Activated CD8-positive, alpha-beta memory T cell treated with anti-CD3 and anti-CD28 coated beads, Interleukin-2, amount 10 ng/mL, durations not matched to agents 7 days and 5 days (primary cell): ENCODE measurements at places on chromosomes 16 and 17.

DNA sequence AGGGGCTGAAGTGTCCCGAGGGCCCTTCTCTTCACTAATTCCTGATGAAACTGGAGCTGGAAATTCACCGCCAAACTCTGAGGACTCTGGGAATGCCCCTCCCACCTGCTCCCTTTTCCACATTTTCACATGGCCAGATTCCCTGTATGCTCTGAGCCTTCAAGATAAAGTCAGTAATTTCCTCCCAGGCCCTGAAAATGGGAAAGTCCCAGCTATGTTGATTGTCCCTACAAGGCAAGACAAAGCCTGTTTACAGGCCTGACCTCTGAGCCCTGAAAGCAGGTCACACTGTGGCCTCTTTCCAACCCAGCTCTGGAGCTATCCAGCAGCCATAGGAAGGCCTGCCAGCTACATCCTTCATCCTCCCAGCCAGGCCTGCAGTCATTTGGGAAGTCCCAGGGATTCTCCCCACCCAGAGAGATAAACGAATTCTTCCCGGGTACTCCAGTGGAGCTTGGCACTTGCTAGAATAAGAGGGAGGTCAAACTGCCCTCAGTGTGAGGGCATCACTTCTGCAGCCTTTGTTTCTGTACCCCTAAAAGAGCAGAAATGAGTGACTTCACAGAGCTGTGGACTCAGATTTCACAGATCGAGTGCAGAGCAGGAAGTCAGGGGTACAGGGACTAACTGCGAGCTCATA, 19.6 kb upstream of the CCL2 start:
- no peak overlapping the region for H3K4me3 ChIP-seq
- no peaks in the 10 kb centered on the region for H3K36me3 ChIP-seq
- peaks cover 35% of the 10 kb centered on the region for H3K27me3 ChIP-seq
- no peak for DNase-seq
- no peak overlapping the region for H3K27ac ChIP-seq

DNA sequence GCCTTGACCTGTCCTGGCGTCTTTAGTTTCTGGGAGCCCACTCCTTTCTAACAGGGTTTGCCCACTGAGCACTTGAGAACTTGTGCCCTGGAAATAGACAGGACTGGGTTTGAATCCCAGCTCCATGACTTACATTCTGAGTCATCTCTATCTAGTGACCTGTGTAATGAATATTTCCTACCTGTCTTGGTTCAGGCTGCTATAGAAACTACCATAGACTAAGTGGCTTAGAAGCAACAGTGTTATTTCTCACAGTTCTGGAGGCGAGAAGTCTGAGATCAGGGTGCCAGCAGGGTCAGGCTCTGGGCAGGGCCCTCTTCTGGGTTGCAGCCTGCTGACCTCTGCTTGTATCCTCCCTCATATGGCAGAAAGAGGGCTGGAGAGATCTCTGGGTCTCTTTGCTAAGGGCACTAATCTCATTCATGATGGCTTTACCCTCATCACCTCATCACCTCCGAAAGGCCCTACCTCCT, 110.7 kb upstream of the DHX40 start:
- H3K27me3 ChIP-seq: peaks cover 14% of the 10 kb centered on the region
- H3K4me1 ChIP-seq: no peaks in the 10 kb centered on the region
- no peak overlapping the region for H3K4me3 ChIP-seq
- no peak overlapping the region for H3K27ac ChIP-seq

- no peak for DNase-seq
- H3K27ac ChIP-seq: no peak overlapping the region
- H3K27me3 ChIP-seq: peaks cover 7% of the 10 kb centered on the region
- no peaks in the 10 kb centered on the region for H3K36me3 ChIP-seq
- no peaks in the 10 kb centered on the region for H3K4me1 ChIP-seq
- H3K4me3 ChIP-seq: no peak overlapping the region
These were observed 457.7 kb upstream of the MAF start for GRCh38 chr16:80058214-80058613.

DNA sequence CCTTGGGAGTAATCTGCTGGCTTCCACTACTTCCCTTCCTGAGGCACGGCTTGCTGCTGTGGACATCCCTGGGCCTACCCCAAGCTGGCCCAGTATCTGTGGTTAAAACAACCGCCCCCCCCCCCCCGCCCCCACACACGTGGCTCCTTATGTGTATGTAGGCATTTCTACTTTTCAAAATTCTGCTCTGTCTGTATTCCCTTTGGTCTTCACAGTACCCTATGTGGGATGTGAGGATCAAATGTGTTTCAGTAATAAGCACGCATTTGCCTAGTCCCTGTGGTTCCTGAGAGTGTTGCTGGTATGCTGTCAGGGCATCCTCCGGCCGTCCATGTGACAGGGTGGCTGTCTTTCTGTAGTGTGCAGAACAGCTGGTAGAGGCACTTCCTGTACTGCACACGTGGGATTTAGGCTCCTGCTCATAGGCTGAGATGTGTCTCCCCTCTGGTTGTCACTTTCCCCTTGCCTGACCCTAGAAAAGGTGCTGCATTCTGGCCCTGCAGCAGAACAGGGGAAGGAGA, 2.2 kb downstream of the NT5M start:
- peaks cover 7% of the 10 kb centered on the region for H3K36me3 ChIP-seq
- DNase-seq: peak; percentile 86
- H3K27ac ChIP-seq: peak overlapping the region; percentile 91
- no peaks in the 10 kb centered on the region for H3K27me3 ChIP-seq
- H3K4me3 ChIP-seq: peak overlapping the region; percentile 94
- peaks cover 32% of the 10 kb centered on the region for H3K4me1 ChIP-seq

DNA sequence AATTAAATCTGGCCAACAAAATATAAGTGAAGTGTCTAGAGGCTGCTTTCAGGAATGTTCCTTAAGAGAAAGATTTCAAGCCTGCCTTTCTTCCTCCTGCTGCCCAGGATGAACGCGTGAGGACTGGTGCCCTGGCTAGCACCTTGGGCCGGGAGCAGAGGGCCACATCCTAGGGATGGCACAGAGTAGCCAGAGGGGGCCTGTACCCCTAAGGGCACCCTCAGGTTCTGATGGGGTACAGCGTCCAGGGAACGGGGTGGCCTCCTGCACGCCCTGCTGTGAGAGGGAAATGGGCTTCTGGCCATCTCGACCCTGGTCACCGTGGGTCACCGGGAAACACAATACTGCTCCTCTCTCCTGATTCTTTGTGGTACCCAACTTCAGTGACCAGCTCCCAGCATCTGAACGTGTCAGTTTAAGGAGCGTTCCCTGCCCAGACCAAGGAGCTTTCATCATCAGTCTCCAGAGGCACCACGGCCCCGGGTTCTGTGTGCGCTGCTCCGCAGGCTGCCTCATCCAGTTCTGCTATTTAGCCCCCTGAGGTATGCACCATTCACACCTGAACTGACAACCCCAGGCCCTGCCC, 40.3 kb downstream of the MAP1LC3B start:
- H3K4me3 ChIP-seq: no peak overlapping the region
- H3K4me1 ChIP-seq: peaks cover 12% of the 10 kb centered on the region
- DNase-seq: no peak
- H3K36me3 ChIP-seq: no peaks in the 10 kb centered on the region
- no peak overlapping the region for H3K27ac ChIP-seq

DNA sequence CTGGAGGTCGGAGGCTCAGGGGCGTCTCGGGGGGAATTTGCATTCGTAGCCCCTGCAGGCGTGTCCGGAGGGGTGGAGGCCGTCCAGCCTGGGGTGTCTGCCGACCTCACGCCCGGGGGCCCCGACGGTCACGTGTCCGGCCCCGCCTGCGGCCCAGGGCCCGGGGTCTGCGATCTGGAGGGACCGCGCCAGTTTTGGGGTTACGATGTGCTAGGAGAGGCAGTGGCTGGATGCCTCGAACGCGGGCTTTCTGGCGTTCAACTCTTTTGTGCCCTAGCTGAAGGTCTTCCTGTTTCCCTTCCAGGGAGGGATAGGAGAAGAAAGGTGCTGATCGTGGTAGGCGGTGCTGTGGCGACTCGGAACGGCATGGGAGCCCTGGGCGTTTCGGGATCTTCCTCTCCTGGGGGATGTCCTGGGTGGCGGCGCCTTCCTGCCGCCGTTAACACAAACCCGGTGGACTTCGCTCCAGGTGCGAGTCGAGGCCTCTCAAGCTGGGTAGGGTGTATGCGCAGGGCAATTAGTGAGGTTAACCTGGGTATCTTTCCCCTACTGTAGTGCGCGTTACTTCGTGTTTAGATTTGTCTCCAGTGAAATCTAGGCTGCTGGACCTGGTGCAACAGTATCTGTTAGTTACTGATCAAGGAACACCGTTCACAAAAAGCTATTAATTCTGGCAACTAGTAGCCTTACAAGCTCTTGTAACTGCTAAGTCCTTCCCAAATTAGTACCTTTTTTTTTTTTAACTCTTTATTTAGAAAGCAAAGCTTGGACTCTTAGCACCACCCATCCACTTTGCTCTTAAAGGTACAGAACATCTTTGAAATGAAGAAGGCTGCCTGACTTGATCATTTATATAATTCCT, 1.3 kb downstream of the AKAP1 start:
- DNase-seq: peak; percentile 46
- H3K4me1 ChIP-seq: peaks cover 44% of the 10 kb centered on the region
- peaks cover 5% of the 10 kb centered on the region for H3K27me3 ChIP-seq
- peak overlapping the region; percentile 73 for H3K27ac ChIP-seq
- H3K36me3 ChIP-seq: no peaks in the 10 kb centered on the region
- peak overlapping the region; percentile 82 for H3K4me3 ChIP-seq

DNA sequence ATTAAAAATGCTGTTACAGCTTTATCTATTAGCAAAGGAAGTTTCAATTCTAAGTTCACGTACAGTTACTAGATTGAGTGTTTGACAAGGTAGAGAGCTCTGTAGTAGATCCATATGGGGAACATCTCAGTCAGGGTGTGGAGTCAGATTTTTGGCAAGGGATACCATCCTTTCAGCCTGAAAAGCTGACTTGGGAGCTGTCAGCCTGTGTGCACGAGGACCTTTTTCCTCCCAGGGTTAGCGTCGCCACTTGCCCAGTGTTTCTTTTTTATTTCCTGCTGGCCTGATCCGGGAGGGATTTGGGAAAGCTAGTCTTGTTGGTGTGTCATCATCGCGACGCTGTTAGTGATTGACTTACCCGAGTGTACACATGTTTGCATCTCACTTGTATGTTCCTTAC, 29.5 kb downstream of the WWOX start:
- peaks cover 24% of the 10 kb centered on the region for H3K36me3 ChIP-seq
- H3K27me3 ChIP-seq: no peaks in the 10 kb centered on the region
- H3K27ac ChIP-seq: no peak overlapping the region
- DNase-seq: no peak
